Mesenteric fat pad (tissue), 1 donor: ENCODE measurements at places on chromosomes 3 and 15.

DNA sequence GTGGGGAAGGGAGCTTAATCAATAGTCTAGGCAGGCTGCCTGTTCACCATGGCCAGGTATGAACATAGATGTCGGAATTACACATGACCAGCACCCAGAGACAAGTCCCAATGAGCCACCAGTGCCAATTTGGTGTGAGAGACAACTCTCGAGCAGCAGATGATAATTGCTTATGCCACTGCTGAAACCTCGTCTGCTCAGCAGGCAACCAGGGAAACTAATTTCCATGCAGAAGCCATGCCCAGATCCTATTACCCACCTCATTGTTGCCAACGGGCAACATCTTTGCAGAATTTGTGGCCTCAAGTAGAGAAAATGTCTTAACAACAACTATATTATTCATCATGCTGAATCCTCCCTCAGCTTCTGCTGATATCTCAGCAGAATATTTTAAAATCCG is 84.9 kb downstream of the CGGBP1 start:
- DNase-seq: no peak

- no peak for DNase-seq
These were observed 2.0 kb upstream of the GP9 start for GRCh38 chr3:129058441-129059200.

DNA sequence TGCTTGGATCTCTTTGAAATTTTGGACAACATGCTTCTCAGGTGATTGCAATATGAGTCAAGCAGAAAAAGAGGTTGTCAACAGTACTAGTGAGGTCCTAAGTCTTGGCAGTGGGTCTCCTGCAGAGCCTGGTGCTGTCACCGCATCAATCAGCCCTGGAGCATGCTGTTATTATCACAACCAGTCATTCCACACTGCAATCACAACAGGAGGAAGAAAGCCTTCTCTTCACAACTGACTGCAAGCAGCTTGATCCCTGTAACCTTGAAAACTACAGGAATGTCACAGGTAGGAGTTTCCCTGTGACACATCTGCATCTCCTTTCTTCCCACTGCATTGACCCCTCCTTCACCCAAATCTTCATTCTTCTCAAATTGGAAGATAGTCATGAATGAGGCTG is 451.1 kb upstream of the ATP11B start:
- DNase-seq: no peak

DNA sequence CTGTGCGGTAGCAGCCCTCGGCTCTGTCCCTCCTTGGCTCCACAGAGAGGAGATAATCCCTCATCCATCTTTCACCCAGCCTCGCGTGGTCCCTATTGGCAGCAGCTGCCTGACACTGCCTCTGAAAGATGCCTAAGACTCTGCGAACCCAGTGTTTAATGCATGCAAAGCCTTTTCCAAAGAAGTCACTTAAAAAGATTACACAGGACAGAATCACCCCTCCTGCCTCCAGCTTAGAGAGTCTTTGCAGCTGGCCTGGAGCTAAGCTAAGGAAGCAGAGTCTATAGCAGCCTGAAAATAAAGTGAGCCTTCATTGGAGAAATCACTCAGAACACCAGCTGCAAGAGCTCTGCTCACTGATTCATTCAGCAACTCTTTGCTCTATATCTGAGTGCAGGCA is 247.2 kb downstream of the SHQ1 start:
- no peak for DNase-seq

GRCh38 chr3:81173514-81173913 is 587.9 kb downstream of the GBE1 start:
- no peak for DNase-seq

DNA sequence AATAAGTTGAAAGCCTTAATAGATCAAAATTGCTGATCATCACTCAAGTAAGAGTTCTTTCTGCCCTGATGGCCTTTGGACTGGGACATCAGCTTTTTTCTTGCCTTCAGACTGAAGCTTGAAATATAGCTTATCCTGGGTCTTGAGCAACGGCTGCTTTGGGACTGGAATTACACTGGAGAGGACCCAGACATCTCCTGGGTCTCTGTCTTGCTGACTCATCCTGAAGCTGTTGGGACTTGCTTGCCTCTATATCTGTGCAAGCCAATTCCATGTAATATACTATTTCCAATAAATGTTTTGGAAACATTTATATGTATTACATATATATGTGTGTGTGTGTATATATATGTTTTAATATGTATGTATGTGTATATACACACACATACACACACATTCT is 260.2 kb downstream of the PDZRN3 start:
- DNase-seq: no peak

- DNase-seq: no peak
These were observed 908 bp downstream of the CCNB2 start for GRCh38 chr15:59105854-59106253.

GRCh38 chr15:66290518-66290917 is 2.9 kb upstream of the DIS3L start:
- no peak for DNase-seq

GRCh38 chr3:105807701-105808100 is 61.1 kb downstream of the CBLB start:
- no peak for DNase-seq

DNA sequence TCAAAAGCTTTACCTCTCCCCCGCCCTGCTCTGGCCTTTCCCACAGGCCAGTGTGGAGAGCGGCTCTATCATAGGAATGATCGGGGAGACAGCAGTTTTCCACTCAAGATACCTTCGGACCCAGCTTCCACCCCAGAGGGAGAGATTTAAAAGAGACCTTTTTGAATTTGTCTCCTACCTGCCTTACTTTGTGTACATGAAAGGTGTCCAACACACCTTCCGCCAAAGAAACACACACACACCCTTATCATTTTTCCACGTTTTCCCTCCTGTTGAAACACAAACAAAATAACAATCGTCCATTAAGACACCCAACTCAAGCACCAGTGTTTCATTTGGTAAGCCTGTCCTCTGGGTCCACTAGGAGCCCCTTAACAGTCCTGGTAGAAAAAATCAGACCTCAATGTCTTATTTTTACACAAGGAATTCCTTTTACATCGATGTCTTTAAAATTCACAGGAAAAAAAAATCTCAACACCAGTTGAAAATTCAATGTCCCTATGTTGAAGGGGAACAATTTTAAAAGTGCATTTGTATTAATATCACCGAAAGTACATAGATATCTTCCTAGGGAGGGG is 4.0 kb downstream of the HES1 start:
- DNase-seq: no peak

DNA sequence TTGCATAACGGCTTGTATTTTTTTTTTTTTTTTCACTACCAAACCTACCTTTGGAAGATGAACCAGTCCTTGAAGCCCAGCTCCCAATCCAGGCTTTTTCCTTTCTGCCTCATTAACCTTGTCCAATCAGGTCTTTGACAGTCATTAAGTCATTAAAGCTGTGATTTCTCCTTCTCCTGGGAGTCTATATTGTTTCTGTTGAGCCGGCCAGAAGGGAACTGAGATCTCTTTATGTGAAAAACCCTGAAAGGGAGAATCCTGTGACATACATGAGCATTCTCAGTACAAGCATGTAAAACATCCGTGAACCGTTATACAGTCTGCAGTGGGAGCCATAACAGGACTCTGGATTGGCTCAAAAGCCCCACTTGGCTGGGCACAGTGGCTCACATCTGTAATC is 40.0 kb downstream of the ZNF589 start:
- DNase-seq: no peak
